ENCODE measurements at places on chromosomes 3 and 15.

- peak; percentile 54 for DNase-seq
Observed at GRCh38 chr3:98553753-98554152, 22.0 kb downstream of the GPR15 start.

DNA sequence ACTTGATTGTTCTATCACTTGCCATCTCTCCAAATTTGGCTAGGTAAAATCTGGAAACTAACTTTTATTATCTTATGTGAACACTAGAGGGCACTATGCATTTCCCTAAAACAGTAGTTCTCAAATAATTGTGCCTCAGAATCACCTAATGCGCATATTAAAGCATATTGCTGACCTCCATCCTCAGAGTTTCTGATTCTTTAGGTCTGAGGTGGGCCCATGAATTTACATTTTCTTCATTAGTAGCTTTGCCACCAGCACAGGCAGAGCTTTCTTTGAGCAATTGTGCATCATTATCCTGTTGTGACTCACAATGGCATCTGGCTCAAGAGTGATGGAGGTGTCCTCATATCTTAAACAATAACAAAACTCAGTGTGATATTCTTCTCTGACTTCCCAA, 17.5 kb upstream of the BCHE start:
- peak; percentile 8 for DNase-seq

DNA sequence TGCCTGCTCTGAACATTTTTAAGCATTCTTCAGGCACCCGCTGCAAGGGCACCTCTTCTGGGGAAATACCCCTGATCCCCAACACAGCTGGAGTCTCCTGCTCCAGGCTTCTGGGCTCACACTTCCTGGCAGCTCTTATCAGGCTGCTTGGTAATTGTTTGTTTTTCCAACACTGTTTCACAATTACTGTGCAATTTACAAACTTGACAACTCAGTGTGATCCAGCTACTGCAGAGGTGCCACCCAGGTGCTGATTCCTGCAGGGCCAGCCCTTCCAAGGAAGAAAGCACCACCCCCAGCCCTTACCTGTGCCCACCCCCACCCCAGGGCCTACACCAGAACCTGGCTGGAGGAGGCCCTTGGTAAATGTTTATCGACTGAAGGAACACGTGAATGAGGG, 66.5 kb downstream of the MAGEF1 start:
- no peak for DNase-seq

- no peak for DNase-seq
Observed at GRCh38 chr3:159378396-159379194, 576.7 kb downstream of the MFSD1 start.

DNA sequence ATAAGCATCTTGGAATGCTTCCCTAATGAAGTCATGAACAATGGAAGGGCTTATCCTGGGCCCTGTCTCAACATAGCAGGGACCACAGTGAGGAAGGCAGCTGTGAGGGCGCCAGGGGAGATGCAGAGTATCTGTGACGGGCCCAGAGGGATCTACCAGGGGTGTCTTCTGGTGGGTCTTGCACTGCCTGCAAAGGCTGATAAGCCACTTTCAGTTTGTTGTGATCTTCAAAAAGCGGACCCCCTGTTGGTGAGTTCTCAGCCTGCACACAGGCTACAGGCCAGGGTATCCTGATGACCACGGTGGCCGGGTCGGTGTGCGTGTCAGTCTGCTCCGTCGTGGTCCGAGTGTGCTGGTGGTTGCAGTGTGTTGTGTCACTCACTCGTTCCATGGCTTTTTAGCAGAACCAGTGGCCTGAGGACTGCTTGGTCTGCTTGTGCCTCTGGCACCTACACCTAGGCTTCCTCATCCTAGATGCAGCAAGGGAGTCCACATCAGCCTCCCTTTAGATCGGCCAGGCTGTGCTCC, 46.8 kb downstream of the CHDH start:
- DNase-seq = no peak

GRCh38 chr15:78064544-78064943, 13.0 kb downstream of the TBC1D2B start:
- DNase-seq = no peak

DNA sequence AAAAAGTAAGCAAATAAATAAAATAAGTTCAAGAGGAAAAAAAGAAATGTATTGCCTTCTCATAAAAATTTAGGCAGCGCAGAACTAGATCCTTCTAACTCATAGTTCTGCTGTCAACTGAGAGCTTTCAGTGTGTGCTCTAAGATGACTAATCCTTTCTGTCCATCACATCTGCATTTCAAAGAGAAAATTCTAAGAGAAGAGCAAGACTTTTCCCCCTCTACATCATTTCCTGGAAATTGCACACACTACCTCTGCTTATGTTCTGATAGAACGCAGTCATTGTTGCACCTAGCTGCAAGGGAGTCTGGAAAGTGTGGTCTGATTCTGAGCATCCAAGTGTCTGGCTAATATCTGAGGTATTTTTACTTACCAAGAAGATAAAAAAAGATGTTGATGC, 39.6 kb upstream of the SLCO3A1 start:
- DNase-seq = no peak

DNA sequence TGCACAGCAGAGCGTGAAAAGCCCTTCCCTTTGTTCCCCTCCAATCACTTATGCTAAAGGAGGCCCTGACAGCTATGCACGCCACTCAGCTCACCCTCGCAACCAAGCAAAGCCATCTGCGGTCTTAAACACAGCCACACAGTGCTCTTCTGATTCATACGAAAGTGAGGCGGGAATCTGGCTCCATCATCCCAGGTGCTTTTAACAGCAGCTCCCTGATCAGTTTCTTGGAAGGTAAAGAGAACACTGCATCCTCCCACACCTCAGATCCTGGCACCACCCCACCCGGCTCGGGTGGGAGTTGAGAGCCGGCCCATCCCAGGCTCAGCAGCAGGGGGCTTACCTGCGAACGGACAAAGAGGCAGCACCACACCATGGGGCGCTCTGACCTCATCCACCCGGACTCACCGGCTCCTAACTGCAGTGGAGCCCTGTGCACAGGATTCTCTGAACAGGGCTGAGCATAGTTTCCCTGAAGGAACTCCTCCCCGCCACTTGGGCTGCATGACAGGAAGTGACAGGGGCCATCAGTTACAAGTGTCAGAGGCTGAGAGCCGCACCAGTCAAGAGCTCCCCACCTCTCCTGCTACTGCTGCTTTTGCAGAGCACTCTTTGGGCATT, 114.3 kb upstream of the ARHGEF3 start:
- DNase-seq = peak; percentile 48

DNA sequence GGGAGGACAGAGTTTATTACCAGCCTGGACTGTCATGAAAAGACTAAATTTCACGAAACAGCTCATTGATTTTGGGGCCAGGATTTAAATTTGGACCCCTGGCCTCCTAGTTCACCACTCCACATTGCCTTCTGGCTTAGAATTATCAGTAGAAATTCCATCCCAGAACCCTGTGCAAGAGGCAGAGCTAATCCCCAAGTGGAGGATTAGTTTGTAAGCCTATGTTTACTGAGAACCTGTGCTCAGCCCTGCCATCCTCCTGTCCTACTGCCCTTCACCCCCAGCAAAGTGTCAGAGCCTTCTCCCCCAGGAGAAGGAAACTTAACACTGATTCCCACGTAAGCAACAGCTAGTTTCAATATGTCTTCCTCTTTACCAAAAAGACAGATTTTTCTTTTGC, 99.4 kb downstream of the SST start:
- no peak for DNase-seq

- DNase-seq = no peak
Observed at GRCh38 chr3:181851063-181851462, 139.3 kb downstream of the SOX2 start.

DNA sequence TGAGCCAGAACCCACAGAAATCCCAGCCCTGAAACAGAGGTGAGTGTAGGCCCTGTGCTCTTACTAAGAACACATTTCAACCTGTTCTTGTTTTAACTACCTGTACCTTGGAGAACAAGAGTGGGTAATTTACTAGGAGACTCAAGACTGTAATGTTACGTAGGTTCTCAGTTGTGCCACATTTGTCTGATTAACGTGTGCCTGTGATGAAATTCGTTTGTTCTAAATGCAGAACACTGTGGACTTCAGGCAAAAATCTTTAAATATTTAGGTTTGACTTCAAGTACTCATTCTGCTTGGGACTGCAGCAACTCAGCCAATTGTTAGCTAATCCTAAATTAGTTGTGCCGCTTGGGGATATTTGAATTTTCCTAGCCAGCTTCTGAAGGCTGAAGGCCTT, 28.3 kb downstream of the GTF2E1 start:
- no peak for DNase-seq

DNA sequence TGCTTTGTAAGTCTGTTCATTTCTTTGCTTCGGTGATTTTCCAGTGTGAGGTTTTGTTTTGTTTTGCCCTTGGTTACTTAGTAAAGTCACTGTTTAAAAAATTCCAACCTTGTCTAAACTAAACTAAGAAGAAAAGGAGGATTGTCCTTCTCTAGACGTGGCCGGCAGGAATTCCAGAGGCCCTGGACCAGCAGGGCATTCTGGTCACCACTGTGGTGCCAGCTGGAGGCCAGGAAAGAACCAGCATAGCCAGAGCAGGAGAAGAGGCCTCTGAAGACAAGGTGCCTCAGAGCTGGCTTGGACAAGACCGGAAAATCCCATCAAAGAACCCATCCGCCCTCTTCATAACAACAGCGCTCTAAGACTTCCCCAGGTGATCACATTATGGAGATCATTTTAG, 8.2 kb downstream of the PLOD2 start:
- DNase-seq = no peak

DNA sequence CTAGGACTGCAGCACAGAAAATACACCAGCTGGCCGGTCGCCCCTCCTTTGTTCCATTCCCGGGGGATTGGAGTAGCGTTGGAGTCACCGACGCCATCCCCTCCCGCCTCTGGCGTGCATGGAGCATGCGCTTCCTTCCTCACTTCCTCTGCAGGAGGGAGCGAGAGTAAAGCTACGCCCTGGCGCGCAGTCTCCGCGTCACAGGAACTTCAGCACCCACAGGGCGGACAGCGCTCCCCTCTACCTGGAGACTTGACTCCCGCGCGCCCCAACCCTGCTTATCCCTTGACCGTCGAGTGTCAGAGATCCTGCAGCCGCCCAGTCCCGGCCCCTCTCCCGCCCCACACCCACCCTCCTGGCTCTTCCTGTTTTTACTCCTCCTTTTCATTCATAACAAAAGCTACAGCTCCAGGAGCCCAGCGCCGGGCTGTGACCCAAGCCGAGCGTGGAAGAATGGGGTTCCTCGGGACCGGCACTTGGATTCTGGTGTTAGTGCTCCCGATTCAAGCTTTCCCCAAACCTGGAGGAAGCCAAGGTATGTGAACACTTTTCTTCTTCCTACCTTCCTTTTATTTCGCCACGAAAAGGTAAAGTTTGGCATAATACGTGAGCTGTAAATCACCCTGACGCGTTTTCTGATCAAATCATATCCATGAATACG, at the start of gene SCG3:
TSS of gene SCG3 (plus strand) at position 201 of the 661 bp plus-strand sequence. CDS start at position 454, 253 bp downstream.
- DNase-seq = peak; percentile 75
